Right lobe of liver (tissue), 6 donors: ENCODE measurements at places on chromosomes 3 and 15. TPM values are rescaled to one million over a fixed set of nuclear protein-coding genes. Genes with fewer than 3 reads are reported as not detected.

GRCh38 chr15:58734859-58735258 is 14.6 kb downstream of the ADAM10 start:
- no peak for DNase-seq

DNA sequence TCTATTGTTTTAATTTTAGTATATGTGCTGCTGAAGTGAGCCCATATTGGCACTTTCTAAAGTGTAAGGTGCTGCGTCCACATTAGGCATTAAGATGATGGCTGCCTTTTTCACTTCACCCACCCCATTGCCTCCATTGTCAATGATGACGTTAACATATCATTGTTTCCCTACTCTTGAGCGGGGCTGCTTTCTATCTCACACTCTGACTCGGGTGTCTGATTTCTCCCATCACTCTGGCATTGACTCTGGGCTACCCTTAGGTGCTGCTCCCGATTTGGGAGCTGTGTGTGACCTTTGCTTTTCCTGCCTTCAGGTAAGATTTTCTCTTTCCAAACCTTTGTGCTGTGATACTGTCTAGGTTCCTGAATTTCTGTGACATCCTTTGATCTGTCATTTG is 28.8 kb downstream of the CGNL1 start:
- no peaks in the 10 kb centered on the region for H3K4me1 ChIP-seq
- peaks cover 4% of the 10 kb centered on the region for H3K36me3 ChIP-seq
- H3K27ac ChIP-seq, result no peak overlapping the region
- no peaks in the 10 kb centered on the region for H3K27me3 ChIP-seq

DNA sequence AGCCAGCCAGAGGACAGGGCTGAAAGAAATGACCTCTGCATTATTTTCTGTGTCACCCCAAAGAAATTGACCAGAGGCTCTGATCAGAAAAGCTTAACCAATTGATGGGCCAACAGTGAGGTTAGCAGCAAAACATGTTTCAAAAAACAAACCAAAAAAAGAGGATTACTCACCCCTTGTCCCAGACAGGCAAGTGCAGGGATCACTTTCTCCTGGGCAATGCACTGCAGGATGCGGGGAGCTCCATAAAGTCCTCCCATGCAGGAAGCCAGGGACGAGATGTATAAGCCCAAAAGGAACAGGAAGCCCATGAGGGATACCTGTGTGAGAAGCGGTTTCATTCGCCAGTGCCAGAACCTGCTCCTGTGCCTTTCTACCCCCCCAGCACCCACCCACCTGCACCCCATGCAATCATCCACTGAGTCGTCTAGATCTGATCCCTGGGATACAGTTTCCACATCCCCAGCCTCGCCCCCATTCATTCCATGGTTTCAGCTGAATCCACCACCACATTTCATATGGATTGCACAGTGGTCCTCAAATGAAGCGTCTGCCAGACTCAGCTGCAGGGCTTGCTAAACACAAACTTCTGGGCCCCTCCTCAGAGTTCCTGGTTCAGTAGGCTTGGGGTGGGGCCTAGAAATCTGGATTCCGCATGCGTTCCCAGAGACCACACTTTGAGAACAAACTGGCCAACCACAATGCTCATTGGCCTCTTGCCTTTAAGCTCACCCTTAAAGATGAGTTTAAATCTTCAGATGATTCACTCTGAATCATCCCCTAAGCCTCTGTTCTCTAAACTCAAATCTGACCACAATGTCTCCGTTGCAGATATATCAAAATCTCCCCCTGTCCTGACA is 54.4 kb upstream of the HEG1 start:
- no peak for DNase-seq
- H3K27me3 ChIP-seq, result no peaks in the 10 kb centered on the region
- H3K4me3 ChIP-seq, result no peak overlapping the region
- H3K36me3 ChIP-seq, result no peaks in the 10 kb centered on the region

DNA sequence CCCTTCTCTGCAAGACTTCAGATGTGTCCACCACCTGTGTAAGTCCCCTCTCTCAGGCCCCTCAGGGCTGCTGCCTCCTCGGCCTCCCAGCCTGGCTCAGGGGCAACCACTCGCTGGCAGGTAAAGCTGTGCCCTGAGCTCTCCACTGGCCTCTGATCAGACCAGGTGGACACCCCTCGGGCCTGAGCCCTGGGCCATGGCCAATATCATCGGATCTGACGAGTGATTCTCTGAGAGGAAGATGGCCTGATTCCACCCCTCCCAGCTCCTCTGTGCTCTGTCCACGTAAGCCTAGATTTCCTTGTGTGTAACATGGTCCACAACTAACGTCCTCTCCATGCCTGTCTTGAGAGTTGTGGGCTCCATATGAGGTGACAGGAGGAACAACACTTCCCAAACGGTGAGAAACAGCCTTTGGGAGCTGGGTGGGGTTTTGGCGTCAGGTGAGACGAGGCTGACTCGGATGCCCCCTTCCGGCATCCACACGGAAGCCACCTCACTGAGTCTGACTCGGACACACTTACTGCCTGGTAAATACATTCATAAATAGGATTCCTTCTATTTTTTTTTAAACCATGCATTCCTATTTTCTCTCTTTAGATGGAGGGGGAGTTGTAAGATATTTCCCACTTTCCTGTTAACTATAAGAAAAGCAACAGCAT is 86.8 kb downstream of the NUP210 start:
- H3K27ac ChIP-seq, result no peak overlapping the region
- H3K27me3 ChIP-seq, result no peaks in the 10 kb centered on the region
- peaks cover 35% of the 10 kb centered on the region for H3K36me3 ChIP-seq
- no peaks in the 10 kb centered on the region for H3K4me1 ChIP-seq

The PDCD10 gene
- total RNA-seq, result 34.7 TPM

DNA sequence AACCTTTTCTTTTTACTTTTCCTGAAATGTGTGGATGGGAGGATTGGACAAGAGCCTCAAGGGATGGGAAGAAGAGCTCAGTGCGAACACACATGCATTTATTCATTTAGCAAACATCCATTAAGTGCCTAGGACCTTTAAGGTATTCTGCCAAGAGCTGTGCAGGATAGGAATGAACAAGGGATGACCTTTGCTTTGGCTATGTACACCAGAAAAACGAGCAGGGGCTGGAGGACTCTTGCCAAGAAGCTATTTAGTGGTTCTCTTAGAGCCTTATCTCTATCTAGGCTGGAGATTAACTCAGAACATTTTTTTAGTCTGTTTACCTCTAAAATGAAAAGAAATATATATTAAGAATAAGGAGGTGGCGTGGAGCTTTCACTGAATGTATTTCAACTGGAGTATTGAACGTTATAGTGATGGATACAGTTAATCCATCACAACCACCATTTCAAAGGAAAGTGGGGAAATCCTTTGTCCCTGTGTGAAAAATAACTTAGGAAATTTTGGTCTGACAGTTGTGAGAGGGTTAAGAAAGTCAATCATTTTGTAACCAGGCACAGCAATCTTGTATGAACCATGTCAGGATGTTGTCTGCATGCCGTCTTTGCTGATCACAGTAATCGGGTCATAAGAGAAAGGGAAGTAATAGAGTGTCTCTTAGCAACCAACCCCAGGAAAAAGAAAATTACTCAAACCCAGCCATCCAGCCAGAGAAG is 279.0 kb downstream of the LPP start:
- DNase-seq, result peak; percentile 72
- H3K27ac ChIP-seq, result peak overlapping the region; percentile 42
- H3K27me3 ChIP-seq, result no peaks in the 10 kb centered on the region
- peak overlapping the region; percentile 22 for H3K4me3 ChIP-seq
- peaks cover 12% of the 10 kb centered on the region for H3K4me1 ChIP-seq
- no peaks in the 10 kb centered on the region for H3K36me3 ChIP-seq

The ROPN1 gene
- not detected for total RNA-seq

- H3K4me1 ChIP-seq, result no peaks in the 10 kb centered on the region
- H3K27me3 ChIP-seq, result no peaks in the 10 kb centered on the region
- no peaks in the 10 kb centered on the region for H3K36me3 ChIP-seq
These were observed 228.0 kb downstream of the VPS13C start for GRCh38 chr15:61832223-61832622.

- DNase-seq, result peak; percentile 79
- H3K4me3 ChIP-seq, result no peak overlapping the region
- no peaks in the 10 kb centered on the region for H3K4me1 ChIP-seq
- no peaks in the 10 kb centered on the region for H3K27me3 ChIP-seq
These were observed 100.8 kb downstream of the CPN2 start for GRCh38 chr3:194250098-194251002.

DNA sequence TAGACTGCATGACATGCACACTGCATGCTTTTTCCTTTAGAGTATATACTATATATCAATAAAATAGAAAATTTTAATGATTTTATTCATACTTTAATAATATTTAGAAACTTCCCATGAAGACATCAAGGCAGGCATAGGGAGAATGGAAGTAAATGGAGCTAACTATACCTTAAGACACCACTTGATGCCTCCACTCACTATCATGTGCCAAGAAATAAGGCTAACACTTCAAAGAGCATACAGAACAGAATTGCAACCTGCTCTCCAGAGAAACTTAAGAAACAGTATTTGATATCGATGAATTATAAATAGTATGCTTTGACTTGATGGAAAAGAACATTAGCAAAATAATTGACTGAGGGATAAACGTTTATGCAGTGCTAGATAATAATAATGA is 192.6 kb upstream of the MBNL1 start:
- H3K27ac ChIP-seq, result no peak overlapping the region
- no peaks in the 10 kb centered on the region for H3K27me3 ChIP-seq
- H3K36me3 ChIP-seq, result no peaks in the 10 kb centered on the region
- H3K4me1 ChIP-seq, result peaks cover 9% of the 10 kb centered on the region
- H3K4me3 ChIP-seq, result no peak overlapping the region
- no peak for DNase-seq

DNA sequence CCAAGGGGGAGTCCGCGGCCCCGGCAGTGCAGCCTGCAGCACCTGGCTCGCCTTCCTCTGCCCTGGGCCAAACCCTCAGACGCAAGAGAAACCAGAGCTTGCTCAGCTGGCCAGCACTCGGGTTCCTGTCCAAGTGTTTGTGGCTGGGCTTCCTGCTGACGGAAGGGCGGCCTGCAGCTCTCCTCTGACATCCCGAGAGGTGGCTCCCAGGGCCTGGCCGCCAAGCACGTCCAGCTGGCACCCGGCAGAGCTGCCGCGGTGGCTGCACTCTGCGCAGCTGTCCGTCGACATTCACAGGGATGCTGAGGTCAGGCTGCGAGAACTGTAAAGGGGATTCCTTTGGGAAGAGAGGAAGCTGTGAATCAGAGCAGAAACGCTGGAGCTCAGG is 85.6 kb downstream of the CPN2 start:
- H3K27me3 ChIP-seq, result no peaks in the 10 kb centered on the region
- H3K36me3 ChIP-seq, result no peaks in the 10 kb centered on the region
- peak overlapping the region; percentile 75 for H3K27ac ChIP-seq
- no peak overlapping the region for H3K4me3 ChIP-seq

The DUOXA2 gene
- total RNA-seq, result not detected

DNA sequence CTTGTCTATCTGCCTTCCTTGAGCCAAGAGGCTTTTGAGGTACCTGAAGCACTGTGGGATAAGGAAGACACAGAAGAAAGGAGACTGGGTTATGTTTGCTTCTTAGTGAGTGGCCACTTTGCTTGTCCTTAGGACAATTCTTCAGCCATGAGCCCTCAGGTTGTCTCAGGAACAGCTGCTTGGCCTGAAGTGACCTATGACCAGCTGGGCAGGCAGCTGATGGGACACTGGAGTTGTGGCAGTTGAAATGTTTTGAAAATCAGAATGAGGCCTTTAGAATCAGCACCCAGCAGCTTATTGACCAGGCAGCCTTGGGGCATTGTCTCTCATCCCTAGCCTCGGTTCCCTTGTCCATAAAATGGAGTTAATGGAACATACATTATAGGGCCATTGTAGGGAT is 37.0 kb downstream of the RBP2 start:
- H3K27ac ChIP-seq, result no peak overlapping the region
- H3K27me3 ChIP-seq, result no peaks in the 10 kb centered on the region
- H3K36me3 ChIP-seq, result no peaks in the 10 kb centered on the region
- no peaks in the 10 kb centered on the region for H3K4me1 ChIP-seq
- DNase-seq, result no peak

DNA sequence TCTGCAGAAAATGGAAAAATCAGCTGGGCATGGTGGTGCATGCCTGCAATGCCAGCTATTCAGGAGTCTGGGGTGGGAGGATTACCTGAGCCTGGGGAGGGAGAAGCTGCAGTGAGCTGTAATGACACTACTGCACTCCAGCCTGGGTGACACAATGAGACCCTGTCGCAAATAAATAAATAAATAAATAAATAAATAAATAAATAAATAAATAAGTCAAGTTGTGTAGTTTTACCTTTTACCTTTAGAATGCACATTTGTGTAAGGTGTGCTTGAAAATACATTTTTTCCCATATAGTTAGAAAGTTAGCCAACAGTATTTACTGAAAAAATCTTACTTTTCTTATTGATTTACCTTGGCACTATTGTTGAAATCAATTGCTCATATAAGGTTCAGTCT is 515.6 kb downstream of the NAALADL2 start:
- no peaks in the 10 kb centered on the region for H3K36me3 ChIP-seq
- no peak overlapping the region for H3K4me3 ChIP-seq
- no peak overlapping the region for H3K27ac ChIP-seq
- no peak for DNase-seq
- H3K4me1 ChIP-seq, result no peaks in the 10 kb centered on the region

The TMC3 gene
- total RNA-seq, result not detected

DNA sequence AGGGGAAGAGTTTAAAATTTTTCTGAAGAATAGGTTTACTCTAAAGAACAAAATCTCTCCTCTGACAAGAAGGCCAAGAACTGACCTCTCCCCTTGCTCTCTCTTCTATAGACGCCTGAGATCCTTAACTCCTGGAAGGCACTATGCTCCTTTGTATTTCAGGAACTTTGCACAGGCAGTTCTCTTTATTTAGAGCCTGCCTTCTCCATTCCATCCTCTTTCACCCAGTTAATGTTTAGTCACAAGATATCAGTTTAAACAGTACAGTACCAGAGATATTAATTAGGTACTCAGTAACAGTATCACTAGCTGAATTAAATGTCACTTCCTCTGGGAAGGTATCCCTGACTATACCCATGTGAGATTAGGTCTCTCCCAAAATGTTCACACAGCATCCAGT is 33.5 kb downstream of the HERC1 start:
- H3K4me3 ChIP-seq, result no peak overlapping the region
- H3K27ac ChIP-seq, result no peak overlapping the region
- DNase-seq, result no peak

The RAB6B gene
- total RNA-seq, result 0.34 TPM
